ENCODE measurements at places on chromosomes 1 and 21.
A peak's percentile ranks its signal among the peaks of the same experiment; 100 is the strongest.

DNA sequence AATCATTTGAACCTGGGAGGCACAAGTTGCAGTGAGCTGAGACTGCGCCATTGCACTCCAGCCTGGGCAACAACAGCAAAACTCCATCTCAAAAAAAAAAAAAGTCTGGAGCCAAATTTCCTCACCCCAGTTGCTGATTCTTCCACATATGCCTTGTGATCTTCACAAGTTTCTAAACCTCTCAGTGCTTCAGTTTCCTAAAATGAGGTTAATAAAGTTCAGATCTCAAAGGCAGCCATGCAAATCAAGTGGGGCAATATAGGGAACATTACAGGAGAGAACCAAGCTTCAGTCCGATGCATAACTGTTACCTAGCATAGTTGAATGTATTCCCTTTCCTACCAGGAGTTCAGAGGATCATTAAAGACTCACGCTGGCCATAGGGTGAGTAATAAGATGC is 4.8 kb downstream of the ITLN1 start:
- no peak for DNase-seq

DNA sequence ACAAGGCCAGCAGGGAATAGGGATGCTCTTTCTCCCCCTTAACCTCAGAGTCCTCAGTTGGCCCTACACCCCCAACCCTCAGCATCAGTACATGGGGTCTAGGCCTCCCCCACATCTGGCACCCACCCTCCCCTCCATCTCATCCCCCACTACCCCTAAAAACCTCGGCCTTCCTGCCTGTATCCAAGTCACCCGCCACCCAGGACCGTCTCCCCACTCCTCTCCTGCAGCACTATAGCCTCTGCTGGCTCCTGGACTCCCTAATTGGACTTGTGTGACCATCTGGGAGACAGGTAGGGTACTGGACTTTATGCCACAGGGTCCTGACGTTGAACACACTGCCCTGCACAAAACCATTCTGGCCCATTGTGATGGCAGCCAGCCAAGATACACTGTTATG is 6.0 kb downstream of the RSPH1 start:
- DNase-seq: peak; percentile 69

DNA sequence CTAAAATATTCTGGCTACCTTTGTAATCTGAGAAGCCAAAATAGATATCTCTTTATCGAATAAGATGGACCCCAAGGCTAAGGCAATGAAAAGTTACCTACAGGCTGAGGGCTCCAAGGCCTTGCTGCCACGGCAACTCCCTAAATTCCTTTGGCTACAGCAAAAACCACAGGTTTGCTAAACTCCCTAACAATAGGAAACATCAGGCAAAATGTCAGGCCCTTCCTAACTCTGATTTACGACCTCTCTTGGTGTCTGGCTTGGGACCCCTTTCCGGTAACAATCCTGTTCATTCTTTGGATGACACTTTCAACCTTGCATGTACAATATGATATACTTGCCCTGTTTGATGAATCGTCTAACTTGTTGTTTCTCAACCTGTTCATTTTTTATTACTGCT is 11.3 kb upstream of the OR2T8 start:
- DNase-seq: no peak

GRCh38 chr1:71222668-71223067 is 141.8 kb upstream of the ZRANB2 start:
- no peak for DNase-seq

GRCh38 chr1:227558732-227559262 is 4.6 kb upstream of the ZNF678 start:
- no peak for DNase-seq

GRCh38 chr1:107877092-107877491 is 87.9 kb downstream of the VAV3 start:
- no peak for DNase-seq

DNA sequence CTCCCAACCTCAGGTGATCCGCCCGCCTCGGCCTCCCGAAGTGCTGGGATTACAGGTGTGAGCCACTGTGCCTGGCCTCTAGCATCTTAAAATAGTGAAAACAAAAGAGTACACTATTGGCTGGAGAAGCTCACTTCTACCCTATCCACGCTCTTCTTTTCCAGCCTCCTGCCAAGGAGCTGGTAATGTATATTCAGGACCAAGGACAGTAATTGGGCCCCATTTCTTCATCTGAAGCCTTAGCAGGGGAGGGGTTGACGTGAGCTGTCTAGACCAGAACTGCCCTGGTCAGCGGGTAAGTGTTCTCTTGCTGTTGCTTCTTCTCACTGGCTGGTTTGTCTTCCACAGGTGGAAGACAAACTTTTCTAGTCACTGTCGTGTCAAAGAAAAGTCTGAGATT is 70.2 kb downstream of the DNM3 start:
- DNase-seq: no peak

Measured in vagina (tissue), 2 donors.